ENCODE measurements at places on chromosomes 6 and 20.

DNA sequence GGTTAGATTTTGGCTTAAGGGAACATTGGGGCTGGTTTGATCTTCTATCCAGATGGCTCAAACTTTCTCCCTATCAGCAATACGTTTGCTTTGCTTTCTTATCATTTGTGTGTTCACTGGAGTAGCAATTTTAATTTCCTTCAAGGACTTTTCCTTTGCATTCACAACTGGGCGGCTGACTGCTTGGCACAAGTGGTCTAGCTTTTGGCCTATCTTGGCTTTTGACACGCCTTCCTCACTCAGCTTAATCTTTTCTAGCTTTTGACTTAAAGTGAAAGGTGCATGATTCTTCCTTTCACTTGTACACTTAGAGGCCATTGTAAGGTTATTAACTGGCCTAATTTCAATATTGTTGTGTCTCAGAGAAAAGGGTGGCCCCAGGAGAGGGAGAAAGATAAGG lies 254.9 kb downstream of the PLCB1 start:
- DNase-seq: no peak

- no peak for DNase-seq
Measured at GRCh38 chr6:87341158-87341557, 3.5 kb upstream of the C6orf163 start.

GRCh38 chr20:62267543-62267942 lies 29.2 kb downstream of the OSBPL2 start:
- no peak for DNase-seq

DNA sequence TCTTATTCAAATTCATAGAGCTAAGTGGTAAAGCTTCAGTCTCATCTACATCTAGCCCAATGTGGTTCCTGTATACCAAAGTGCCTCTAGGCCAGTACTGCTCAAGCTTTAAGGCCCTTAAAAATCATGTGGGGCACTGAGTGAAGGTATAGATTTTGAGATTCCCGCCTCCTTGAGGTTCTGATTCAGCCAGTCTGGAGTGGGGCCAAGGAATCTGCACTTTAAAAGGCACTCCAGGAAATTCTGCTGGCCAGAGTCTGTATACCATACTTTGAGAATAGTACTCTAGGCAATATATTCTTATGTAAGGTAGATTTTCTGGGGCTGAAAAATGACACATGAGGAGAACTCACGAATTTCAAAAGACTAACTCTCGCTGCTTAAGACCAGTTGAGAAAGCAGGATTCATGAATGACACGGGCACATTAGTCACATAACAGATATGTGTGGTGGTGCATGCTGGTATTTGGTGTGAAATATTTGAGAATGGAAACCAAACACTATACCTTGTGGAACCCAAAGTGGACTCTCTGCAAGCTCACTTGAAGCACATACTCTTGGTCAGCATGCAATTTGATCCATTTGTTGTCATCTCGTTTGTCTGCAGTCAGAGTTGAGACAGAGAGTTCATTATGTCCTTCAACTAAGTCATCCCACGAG lies 47.6 kb upstream of the SIM1 start:
- no peak for DNase-seq

DNA sequence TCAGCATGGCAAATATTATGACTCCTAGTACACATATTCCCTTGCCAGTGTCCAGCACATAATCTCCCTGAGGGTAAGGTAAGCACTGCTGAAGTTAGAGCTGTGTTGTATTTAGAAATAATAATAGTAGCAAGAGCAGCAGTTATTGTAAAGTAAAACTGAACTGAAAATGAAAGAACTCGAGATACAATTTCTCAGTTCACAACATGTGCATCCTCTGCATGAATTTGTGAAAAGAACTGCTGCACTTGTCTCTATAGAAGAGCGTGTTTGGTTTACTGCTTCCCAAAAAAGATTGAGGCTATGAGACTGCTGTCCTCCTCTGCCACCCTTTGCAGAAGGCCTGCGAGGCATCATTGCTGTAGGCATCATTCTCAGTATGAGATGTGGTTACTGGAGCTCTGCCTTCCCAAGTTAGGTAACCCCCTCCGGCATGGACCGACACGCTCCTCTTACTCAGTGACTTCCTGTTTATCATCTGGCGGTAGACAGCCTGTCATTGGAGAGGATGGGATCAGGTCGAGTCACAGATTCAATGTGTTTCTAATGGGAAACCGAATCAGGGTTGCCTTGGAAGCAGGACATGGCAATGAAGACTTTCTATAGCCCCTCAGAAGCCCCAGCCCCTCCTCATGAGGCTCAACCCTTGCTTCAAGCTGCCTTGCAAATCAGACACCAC lies 48.1 kb downstream of the SLC24A3 start:
- DNase-seq: no peak

- DNase-seq: peak; percentile 57
Measured at GRCh38 chr6:21594416-21595281, 1.1 kb downstream of the SOX4 start.

GRCh38 chr6:146785001-146785585 lies 186.3 kb downstream of the ADGB start:
- no peak for DNase-seq

Data from T1000 (cell line).